NCI-H345 (cell line): ENCODE measurements at places on chromosomes 2 and 18.
A peak's percentile ranks its signal among the peaks of the same experiment; 100 is the strongest.

DNA sequence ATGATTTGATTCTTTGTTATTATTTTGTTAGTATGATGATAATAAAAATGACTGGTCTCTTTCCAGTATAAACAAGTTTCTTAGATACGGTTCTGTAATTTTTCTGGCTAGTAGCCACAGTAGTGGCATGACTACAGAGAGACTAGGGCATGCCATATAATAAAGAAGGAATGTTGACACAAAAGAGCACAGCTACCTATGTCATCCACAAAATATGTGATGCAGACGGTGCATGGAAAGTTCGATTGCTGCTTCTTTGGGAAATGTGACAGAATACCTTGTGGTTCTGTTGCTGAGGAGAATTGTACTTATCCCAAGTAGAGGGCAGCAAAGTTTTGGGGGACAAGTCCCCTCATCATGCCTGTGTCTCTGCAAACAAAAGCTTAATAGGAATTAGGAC is 26.1 kb upstream of the SETBP1 start:
- no peak for DNase-seq

- no peak for DNase-seq
Measured at GRCh38 chr2:38512211-38512610, 90.5 kb downstream of the HNRNPLL start.

DNA sequence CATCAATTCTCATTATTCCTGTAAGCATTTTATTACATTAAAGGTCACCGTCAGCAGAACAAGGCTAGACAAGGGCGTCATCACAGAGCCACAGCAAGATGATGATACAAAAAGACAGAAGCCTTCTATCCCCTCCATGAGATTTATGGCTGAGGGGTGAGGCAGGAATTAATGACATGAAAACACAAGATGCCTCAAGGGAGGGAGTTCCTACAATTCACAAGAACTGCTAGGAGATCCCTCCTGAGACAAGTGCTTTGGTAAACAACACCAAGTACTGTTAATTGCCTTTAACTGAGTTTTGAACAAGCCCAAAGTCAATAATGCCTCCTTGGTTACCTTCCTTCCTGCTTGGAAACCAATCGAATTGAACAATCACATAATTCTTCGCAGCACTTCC is 14.1 kb downstream of the ADD2 start:
- DNase-seq, result peak; percentile 36

GRCh38 chr2:12340164-12340563 is 376.6 kb upstream of the TRIB2 start:
- no peak for DNase-seq

DNA sequence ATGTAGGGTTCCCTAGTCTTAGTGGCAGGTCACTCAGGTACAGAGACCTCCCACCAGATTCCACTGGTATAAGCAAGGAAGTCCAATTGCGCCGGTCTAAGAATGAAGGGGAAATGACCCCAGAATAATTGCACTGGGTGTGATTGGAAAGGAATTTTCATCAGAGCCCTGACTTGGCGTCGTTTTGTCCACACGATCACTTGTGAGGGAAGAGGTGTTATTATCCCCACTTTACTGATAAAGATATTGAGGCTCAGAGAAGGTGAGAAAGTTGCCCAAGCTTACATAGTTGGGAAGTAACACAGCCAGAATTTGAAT is 61.5 kb downstream of the CIB4 start:
- DNase-seq, result no peak

- no peak for DNase-seq
Measured at GRCh38 chr2:186135686-186136085, 350.4 kb upstream of the ZC3H15 start.

DNA sequence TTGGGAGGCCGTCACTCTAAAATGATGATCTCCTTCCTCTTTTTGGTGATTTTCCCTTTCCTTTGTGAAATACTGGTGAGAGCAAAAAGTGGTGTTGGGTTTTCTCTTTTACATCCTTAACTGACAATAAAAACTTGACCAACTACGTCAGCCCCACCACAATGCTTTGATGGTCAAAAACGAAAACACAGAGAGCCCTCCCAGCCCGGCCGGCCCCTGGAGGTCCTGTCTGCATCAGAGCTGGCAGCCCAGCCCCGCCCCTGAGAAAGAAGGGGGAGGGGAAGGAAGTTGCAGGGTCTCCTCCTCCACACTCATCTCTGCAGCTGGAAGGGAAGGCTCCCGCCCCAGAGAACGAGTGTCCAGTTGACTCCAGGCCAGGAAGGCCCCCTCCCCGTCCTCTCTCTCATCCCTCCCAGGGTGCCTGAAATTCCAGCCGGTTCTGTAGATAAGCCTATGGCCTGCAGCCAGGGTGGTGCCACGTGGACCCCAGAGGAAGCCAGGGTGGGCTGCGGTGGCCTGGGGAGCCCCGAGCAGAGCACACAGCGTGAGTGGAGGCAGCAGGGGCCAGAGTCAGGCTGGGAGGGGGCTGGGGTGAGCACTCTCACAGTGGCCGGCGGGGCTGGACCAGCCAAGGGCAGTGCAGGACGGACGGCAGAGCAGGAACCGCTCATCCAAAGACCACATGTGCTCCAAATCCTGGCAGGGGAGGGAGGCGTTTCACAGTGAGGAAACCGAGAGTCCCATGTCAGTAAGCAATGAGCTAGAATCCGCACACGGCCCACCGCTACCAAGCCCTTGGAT is 19.8 kb downstream of the BIN1 start:
- DNase-seq, result no peak

GRCh38 chr2:224449212-224450147 is 47.6 kb upstream of the FAM124B start:
- DNase-seq, result no peak

DNA sequence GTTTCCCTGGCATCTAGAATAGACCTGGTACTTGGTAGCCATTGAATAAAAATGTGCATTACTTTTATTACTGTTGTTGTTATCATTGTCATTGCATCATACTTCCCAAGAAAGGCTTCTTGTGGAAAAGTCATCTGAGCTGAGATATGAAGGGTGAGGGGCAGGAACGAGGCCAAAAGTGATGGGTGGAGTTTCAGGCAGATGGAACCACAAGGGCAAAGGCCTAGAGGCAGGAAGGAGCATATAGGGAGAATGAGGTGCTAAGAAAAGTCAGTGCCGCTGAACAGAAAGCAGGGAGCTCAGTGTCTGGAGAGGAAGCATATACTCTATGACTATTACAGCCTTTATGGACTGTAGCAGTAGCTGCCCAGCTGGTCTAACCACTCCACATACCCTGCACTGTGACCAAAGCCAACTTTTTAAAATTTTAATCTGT is 219.3 kb downstream of the SPP2 start:
- DNase-seq, result no peak

DNA sequence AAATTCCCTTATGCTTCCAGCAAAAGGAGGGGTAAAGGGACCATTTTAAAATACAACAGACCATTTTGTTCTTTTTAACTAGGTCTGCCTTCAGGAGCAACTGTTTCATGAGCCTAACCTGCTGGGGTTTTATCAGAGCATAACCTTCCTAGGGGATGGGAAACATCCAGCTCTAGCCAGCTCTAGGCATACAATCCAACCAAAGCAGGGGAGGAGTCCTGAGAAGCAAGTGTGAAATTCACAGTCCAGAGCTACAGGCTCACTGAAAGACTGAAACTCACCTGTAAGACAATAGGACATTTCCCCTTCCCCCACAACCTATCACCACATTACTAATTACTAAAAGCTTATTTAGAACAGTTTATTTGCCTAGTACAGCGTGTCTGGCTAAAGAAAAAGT is 1296.6 kb upstream of the DDX18 start:
- no peak for DNase-seq

GRCh38 chr2:151770995-151771394 is 36.7 kb upstream of the NEB start:
- no peak for DNase-seq

GRCh38 chr2:446303-446874 is 158.5 kb upstream of the ALKAL2 start:
- no peak for DNase-seq

- no peak for DNase-seq
Measured at GRCh38 chr18:45408218-45408617, 207.1 kb upstream of the SLC14A2 start.

DNA sequence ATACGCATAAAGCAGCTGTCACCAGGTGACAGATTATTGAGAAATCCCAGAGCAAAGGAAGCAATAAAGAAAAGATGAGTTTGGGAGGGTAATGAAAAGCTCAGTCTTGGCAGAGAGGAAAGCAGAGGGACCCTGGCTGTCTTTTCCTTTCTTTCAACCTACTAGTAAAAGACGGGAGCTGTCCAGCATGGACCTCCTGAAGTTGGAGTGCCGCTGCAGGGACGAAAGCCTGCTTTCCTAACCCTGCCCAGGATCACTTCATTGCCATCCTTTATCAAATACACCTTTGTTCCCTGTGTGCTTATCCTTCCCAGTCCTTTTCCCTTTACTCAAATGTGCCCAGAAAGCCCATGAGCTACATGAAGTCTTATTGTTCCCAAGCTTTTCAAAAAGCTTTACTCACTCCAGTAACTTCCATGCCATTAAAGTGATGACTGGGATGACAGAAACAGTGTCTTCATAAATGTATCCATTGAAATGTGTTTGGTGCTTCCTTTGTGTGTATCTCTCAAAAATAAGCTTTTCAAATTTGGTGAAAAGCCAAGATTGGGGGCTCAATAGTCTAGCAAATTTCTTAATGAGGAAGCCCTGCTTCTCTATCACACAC is 3.7 kb upstream of the SPR start:
- no peak for DNase-seq

GRCh38 chr2:38106405-38107094 is 30.6 kb upstream of the CYP1B1 start:
- no peak for DNase-seq

GRCh38 chr2:218263817-218264641 is 3.2 kb downstream of the GPBAR1 start:
- no peak for DNase-seq

DNA sequence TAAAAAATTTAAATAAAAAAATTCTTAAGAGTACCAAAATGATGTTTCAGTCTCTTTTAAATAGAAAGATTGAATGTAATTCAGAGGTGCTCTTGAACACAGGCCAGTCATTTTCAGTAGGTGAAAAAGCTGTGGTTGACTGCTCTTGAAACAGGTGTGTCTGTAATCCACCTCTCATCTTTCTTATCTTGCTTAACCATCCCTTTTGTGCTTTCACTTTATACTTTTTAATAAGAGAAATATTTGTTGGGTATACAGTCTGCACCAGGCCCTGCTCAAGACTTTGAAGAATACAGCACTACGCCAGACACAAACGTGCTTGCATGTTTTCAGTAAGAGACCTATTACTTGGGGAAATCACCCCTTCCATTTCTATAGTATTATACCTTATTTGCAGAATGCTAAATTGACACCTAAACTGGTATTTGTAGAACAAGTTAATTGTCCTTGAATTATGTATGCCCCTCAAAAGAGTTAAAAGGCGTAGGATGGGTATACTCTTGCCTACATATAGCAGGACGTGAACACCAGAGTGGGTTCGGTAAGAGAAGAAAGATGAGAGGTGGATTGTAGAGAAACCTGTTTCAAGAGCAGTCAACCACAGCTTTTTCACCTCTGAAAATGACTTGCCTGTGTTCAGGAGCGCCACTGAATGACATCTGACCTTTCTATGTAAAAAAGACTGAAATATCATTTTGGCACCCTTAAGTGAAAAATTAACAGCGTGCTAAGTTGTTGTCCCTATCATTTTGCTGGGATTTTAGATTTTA is 4.0 kb upstream of the RTN4 start:
- DNase-seq, result no peak

DNA sequence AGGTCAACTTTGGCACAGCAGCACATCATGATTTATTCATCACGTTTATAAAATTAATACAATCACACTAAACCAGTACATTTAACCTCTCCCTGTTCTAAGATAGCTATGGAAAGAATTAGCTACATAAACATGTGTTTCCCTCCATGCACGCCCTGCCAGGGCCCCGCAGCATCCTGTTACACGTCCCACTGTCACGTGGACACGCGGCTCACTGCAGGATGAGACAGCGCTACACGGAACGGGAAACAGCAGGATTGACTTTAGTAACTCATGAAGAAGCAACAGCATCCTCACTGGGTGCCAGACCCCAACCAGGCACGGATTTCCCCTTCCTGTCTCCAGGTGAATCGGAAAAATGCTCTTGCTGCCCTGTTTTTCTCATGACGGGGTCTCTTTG is 30.9 kb upstream of the SALL3 start:
- DNase-seq, result no peak

DNA sequence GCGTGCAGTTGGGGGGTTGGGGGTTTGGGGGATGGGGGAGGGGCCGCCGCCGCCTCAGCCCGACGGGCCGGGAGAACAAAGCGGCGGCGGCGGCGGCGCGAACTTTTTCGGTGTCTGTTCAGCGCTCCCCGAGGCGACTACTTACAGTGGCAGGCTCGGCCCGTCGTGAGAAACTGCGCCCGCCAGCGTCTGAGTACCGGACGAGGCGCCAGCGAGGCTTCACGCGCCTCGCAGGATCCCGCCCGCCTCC is 172 bp downstream of the PRKD3 start:
- no peak for DNase-seq

- DNase-seq, result no peak
Measured at GRCh38 chr18:11322716-11323115, 173.3 kb upstream of the PIEZO2 start.

- no peak for DNase-seq
Measured at GRCh38 chr2:70639841-70640436, 86.3 kb upstream of the TGFA start.

GRCh38 chr2:181684454-181685149 is 4.3 kb upstream of the NEUROD1 start:
- DNase-seq, result no peak

DNA sequence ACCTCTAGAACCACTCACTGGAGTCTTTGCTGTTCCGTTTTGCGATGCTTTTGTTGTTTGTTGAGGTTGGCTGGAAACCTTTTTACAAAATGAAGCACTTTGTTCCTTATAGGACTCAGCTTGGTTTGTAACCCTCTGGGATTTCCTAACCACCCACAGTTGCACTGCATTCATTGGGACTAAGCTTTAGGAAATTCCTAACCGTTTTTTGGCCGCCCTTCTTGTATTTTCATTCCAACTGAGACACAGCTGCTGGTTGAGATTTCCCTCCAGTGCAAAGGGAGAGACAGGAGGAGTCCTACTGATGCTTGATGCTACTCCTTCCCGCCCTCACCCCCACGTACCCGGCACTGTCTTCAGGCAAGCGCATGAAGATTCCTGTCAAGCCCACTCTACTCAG is 6.1 kb upstream of the DIPK1C start:
- DNase-seq, result no peak

DNA sequence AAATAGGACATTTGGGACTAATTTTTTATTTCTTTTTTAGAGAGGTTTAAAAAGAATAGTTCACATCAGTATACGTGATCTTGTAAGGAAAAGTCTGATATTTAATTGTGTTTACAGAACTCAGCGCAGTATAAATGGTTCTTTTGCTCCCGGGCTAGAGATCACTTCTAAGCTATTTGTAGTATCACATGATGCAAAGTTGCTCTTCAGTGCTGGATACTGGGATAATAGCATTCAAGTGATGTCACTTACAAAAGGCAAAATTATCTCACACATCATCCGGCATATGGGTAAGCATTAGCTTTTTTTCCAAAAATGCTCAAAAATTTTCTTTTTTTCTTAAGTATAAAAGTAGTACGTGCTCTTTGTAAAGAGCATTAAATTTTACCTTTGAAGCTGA is 37.4 kb upstream of the CYP20A1 start:
- DNase-seq, result no peak

GRCh38 chr2:141021611-141022010 is 1109.2 kb downstream of the LRP1B start:
- DNase-seq, result no peak
